ENCODE measurements at places on chromosomes 16 and 17.
A peak's percentile ranks its signal among the peaks of the same experiment; 100 is the strongest.

- DNase-seq: peak; percentile 83
Measured at GRCh38 chr16:70705056-70705455, 19.2 kb upstream of the MTSS2 start.

DNA sequence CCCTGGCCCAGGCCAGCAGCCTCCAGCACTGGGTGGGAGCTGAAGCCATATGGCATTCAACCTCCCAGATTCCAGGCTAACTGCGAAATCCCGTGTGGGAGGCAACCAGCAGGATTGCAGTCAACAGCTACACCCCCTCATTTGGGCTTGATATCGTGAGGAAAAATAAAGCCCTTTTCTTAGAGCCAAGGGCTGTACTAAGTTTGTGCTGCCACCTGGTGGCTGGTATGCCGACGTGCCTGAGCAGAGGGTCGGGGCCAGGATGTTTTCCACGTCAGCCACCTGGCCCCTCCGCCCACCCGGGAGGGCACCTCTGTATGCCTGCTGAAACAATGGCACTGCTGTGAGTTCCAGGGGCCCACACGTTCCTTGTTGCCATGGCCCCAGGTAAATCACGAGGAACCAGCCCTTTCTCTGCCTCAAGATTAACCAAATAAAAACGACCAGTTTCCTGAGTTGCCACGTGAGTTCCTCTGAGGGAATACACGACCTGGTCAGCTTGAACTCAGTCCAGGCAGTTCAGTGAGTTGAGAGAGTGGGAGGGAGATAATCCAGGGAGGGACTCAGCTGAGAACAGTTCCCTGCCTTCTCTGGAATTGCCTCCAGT is 9.0 kb downstream of the TMEM98 start:
- peak; percentile 41 for DNase-seq

DNA sequence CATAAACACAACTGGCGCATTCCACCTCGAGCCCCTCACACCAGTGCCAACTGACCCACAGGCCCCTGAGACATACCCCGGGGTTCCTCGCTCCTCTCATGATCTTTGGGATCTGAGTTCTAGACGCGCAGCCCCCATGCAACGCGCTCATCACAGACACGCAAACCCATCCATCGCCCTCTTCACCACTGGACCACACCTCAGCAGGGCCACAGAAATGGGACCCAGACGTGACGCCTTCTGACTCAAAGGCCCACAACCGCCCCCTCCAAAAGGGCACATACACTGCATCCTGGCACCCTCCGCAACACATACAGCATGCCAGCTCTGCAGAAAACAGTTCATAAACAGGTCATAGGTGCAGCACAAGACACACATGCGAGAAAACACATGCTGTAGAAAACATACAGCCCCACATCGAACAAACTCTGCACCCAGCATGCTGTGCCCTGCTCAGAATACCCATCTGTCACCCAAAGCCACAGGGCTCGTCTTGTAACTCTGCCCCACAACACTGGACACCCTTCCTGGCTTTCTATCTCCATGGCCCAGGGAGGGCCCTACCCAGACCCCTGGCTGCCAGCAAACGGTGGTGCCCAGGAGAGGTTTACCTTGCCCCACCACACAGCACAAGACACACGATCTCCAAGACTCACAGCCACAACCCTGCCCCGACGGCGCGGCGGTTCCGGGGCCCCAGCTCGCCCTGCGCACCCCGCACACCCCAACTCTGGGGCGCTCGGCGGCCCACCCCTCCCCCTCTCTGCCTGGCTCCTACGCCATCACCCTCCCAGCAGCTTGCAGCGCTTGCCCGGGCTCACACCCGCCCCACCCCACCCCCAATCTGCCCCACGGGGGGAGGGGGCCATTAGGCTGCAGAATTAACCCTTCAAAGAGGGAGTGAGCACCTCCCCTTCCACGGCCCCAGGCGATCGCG is 887 bp downstream of the ZBTB4 start:
- DNase-seq: no peak

GRCh38 chr16:22813948-22814710 is at the start of gene HS3ST2:
HS3ST2 (plus strand) TSS chr16:22814162; CDS start chr16:22814611, 449 bp downstream.
- DNase-seq: peak; percentile 62

DNA sequence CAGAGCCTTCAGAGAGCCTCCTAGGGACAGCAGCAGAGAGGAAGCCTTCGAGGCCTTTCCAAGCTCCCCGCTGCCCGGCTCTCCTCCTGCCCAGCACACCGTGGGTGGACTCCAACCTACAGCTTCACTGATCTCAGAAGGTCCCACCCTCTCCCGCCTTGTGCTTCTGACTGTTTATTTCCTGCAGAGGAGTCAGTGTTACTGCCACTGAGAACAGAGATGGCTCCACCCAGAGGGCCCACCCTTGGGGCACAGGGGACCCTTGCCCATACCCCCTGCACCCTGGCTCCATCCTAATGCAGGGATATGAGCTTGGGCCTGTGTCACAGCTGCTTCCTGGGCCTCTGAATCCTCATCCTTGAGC is 52.8 kb upstream of the TOB1 start:
- DNase-seq: no peak

GRCh38 chr16:871562-872345 is 71.2 kb upstream of the GNG13 start:
- no peak for DNase-seq

DNA sequence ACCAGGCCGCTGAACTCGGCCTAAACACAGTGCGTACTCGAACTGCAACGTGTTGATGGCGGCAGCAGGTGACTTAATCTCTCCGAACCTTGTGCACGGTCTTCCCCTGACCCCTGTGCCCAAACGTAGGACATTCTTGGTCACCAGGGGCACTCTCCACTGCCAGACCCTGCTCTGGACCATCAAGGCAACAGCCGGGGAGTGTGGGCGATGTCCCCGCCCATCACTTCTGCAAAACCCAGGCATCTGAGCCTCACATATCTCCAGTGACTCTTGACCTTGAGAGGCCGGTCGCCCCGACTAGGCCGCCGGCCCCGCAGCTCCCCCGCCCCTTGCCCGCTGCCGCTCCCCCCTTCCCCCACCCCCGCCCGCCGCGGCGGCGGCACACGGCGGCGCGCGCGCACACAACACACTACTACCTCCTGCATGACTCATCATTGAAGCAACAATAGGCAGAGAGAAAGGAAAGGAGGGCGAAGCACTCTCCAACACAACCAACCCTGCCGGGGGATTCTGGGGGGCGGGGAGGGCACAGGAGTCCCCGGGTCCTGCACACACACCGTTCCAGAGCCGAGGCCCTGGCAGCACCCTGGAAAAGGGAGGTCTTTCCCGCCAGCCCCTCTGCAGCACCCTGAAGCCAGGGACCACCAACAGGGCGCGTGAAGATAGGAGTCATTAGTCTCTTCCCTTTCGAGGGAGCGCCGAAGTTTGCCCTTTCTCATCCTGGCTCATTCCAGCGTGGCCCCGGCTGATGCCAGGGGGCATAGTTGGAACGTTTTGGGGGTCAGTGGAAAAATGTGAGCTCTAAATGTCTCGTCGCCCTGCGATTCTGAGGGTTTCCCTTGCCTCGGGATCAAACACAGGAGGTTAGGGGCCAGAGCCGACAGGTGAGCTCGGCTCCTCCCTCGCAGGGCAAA is 1.9 kb downstream of the MNT start:
- peak; percentile 68 for DNase-seq

DNA sequence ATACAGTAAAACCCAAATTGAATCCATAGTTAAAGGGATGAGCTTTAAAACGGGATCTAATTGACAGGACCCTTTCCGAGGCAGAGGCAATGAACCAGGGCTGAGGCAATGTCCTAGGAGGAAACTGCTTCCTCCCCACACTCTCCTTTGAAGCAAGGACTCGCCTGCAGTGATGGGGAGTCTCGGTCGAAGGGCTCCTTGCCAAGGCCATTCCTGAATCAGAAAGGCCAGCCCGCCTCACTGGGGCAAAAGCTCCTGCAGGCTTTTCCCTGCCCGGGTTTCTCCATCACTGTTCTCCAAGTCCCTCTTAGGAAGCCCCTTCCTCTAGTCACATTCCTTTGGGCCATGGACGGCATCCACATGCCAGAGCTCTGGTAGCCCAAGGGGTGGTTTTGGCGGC is 132.0 kb downstream of the RBFOX3 start:
- DNase-seq: no peak

DNA sequence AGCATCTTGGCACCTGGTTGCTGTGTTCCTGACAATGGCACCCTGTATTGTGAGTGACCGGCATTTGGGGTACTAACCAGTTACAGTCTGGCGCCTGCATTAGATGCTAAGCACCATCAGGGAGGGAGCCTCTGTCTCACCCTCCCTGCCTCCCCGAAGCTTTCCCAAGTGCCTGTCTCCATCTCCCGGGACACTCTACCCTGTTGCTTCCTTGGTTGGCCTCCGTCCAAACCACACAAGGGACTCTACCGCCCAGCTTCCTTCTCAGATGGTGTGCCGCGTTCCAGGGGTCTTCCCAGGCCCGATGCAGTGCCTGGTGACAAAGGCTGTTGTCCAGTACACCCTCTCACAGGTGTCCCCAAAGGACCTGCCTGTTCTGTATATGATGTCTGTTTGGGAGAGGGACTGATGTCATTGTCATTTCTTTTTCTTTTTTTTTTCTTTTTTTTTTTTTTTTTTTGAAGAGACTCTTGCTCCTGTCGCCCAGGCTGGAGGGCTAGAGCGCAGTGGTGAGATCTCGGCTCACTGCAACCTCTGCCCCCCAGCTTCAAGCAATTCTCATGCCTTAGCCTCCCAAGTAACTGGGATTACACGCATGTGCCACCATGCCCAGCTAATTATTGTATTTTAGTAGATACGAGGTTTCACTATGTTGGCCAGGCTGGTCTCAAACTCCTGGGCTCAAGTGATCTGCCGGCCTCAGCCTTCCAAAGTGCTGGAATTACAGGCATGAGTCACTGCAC is 6.7 kb downstream of the SNN start:
- DNase-seq: no peak

- DNase-seq: no peak
Measured at GRCh38 chr17:63419949-63420867, 25.9 kb downstream of the CYB561 start.

- DNase-seq: no peak
Measured at GRCh38 chr16:66508914-66509496, 40.9 kb downstream of the TK2 start.

DNA sequence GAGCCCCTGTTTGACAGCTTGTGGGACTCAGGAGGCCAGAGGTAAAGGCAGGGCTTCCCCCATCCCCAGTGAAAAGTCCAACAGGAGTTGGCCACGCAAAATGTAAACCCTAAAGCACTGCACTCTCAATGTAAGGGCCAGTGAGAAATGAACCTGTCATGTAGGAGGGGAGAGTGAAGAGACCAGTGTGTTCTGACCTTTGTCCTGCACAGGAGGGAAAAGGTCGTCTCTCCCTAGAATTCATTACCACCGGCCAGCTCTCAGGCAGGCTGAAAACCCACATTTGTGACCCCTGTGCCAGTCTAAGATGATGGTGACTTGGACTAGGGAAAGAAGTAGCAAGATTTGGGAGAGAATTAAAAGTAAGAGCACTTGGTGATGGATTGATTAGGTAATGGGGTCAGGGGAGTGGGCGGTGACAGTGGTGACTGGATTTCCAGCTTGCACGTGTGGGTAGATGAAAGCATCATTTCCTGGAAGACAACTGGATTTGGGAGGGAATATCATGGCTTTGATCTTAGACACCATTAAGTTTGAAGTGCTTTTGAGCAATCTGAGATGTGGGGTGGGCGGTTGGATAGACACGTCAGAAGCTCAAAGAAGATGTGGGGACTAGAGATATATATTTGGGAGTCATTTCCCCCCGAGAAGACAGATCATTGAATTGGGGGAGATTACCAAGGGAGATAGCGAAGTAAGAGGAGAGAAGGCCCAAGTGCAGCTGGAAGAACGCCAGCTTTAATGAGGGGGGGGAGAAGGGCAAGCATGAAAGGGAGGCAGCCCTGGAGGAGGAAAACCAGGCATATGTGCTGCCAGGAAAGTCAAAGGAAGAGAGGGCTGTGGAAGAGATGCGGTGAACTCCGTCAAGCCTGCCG is 119.5 kb downstream of the NTN1 start:
- no peak for DNase-seq

GRCh38 chr17:73875346-73875745 is 231.1 kb upstream of the SDK2 start:
- DNase-seq: no peak

DNA sequence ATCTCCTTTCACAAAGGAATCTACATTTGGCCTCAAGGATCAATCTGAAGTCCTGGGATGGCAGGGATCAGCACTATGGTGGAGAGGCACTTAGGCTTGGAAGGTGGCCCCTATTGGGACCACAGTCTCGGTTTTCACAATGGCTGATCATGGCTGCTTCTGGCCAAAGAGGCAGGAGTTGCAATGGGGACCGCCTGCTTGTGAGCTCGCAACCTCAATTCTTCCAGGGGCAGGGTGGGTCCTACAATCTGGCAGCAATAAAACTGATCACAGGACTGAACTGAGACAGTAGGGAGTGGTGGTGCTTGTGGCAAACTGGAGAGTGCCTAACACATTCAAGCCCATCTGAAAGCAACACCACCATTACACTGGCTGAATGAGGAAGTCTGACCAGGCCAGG is 83.1 kb downstream of the NETO2 start:
- DNase-seq: no peak

- DNase-seq: no peak
Measured at GRCh38 chr16:54160939-54161897, 125.4 kb downstream of the IRX3 start.

DNA sequence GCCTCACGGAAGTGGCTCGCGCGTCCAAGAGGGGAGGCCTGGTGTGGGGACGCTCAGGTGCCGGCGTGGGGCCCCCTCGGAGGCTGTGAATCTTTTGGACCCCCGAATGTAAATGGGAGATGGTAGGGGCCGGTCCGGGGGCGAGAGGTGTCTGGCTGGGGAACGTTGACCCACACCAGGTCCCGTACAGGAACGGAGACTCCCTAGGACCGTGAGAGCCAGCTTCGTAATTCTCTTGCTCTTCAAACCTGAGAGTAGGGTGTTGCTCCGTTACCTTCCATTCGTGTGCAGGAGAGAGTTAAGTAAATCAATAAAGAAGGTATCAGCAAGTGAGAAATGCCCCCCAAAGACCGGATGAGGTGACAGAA is 481 bp downstream of the LYRM1 start:
- DNase-seq: no peak

GRCh38 chr17:46212634-46213435 is 19.6 kb upstream of the KANSL1 start:
- DNase-seq: peak; percentile 86

DNA sequence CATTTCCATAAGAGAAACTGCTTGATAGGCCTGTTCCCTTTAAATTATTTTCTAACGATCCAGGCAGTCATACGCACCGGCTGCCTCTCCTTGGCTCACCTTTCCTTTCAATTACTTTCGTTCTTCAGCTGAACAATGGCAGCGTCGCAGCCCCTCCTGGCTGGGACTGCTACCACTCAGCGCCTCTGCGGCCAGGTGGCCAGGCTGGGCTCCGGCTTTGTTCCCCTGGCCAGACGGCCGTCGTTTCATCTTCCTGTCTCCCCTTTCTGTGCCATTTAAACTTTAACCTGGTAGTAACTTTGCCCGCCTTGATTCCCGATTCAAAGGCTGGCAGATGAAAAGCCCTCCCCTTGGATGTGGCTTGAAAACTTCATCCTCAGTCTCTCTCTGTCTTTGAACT is 79.0 kb downstream of the C16orf78 start:
- DNase-seq: no peak

GRCh38 chr17:73968680-73969079 is 234.8 kb upstream of the RPL38 start:
- no peak for DNase-seq
